ENCODE measurements at places on chromosomes 5 and 9.

DNA sequence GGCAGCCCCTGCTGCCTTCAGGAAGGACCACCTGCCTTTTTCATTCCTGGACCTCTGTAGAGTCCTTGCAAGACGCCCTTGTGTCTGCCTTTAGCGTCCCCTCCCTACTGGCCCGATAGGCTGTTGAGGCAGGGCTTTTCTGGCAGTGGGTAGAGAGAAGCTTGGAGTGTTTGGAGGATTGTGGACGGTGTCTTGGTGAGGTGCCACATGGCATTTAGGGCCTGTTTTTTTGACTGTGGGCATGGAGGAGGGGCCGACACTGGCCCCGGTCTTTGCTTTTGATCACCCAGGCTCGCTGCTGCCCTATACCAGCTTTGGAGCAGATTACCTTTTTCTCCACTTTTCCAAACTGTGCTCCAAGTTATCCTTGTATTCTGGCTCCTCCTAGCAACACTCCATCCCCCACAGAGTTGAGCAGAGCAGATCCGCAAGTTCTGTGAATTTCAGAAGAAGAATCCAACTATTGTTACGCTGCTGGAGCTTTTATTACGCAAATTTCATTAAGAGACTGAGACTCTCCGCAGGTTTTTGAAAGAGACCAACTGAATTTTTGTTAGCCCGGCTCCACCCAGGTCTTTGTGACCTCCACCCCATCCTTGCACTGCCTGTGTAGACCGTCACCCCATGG, 34.8 kb upstream of the PRDM12 start:
- DNase-seq = no peak

- DNase-seq = no peak
These were observed 25.0 kb downstream of the WDR36 start for GRCh38 chr5:111117136-111117535.

- DNase-seq = peak; percentile 90
These were observed 2.4 kb downstream of the CARD19 start for GRCh38 chr9:93098236-93098946.

DNA sequence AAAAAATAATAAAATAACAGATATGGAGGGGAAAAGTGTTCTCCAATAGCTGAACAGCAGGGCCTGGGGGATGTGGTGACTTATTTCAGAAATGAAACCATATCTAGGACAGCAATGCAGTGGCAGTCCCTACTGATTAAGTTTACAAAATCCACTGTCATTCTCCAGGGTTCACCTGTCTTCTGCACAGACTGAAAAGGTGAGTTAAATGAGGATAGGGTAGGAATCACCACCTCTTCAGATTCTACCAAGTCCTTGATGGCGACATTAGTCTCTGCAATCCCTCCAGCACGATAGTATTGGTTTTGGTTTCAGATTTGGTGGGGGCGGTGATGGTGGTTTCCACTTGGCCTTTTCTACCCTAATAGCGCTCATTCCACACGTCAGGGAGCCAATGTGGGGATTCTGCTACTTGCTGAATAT, 32.3 kb upstream of the NPM1 start:
- no peak for DNase-seq

GRCh38 chr9:70043689-70044489, at the start of gene MAMDC2:
TSS of gene MAMDC2 (plus strand) at chr9:70043848. CDS start at chr9:70044198, 350 bp downstream.
- peak; percentile 82 for DNase-seq

DNA sequence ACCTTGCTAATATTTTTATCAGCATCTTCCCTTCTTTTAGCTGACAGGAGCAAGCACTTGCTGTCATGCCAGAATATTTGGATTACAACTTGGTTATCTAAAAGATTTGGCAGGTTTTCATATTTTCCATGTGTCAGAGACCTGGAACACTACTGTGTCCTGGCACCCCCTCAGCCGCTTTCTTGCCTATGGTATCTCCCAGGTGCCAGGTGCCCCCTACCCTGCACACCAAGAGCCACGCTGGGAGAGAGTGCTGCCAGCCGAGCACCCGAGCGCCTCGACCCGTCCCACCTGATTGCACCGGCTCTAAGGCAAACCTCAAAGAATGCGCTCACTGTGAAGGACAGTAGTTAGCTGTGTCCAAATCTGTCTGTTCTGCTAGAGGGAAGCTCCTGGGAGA, 84.8 kb downstream of the GTF3C4 start:
- no peak for DNase-seq

GRCh38 chr9:69223605-69224004, 49.5 kb downstream of the TJP2 start:
- no peak for DNase-seq

DNA sequence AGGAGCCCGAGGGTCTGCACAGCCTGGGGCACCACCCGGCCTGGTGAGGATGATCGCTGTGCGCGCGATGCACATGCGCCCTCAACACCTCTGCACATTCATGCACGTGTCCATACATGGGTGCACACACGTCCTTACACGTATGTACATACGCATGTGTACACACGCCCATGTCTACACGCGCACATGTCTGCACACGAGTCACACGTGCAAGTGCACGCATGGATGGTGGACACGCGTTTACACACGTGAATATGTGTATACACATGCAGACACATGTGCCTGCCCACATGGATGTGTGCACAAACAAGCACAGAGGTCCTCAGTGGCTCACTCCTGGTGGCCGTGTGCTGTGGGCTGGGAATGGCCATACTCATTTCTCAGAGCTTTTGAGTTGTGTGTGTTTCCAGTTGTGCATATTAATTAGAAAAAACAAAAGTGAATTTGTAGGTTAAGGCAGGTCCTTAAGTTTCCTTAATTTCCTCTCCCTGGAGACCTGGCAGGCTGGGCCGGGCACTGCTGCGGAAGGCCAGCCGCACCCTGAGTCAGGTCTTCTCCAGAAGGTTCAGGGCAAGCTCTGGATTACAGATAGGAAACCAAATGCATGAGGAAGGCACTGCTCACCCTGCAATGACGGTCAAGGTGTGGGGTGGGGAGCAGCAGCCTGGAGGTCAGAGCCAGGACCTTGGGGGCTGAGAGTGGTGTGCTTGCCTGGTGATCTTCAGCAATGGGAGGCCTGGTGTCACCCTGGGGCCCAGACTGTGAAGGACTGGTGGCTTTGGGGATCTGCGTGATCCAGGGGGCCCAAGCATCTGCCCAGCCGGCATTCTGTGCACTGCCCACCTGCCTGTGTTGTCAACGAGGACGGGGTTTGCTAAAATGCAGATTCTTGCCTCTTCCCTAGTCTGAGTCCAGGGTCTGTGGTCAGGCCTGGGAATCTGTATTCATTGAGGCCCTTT, 1.3 kb upstream of the RNU6ATAC start:
- peak; percentile 61 for DNase-seq
